ENCODE measurements at places on chromosomes 7 and 10.

- DNase-seq = no peak
Measured at GRCh38 chr10:127374901-127375300, 174.2 kb upstream of the NPS start.

GRCh38 chr7:79684384-79684783 lies 230.9 kb upstream of the MAGI2 start:
- no peak for DNase-seq

- DNase-seq = no peak
Measured at GRCh38 chr7:35736725-35737124, 41.8 kb upstream of the HERPUD2 start.

DNA sequence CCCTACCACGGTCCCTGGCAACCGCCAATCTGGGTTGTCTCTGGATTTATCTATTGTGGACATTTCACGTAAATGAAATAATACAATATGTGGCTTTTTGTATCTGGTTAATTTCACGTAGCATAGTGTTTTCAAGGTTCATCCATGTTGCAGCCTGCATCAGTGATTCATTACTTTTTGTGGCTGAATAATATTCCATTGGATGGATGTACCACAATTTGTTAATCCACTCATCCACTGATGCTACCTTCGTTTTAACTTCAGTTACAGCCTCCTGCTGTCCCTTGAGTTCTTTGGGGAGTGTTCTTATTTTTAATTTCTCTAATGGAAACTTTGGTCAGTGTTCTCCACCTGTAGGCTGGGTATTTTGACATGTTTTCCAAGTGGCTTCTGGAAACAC lies 49.5 kb downstream of the GRK5 start:
- DNase-seq = no peak

DNA sequence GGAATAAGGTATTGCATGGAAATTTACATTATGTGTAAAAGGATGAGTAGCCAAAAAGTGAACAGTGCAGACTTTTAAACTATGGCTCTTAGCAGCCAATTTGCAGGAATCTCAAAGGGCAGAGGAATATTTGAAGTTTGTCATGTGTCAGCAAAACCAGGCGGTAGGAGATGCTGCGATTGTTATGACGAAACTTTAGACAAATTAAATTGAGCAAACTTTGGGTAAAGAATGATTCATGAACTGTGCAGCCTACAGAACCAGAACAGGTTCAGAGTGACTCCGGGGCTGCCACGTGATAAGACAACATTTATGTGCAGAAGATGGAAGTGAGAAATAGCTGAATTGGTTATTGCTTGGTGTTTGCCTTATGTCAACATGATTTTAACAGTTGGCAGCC lies 39.2 kb upstream of the CCDC6 start:
- DNase-seq = no peak

DNA sequence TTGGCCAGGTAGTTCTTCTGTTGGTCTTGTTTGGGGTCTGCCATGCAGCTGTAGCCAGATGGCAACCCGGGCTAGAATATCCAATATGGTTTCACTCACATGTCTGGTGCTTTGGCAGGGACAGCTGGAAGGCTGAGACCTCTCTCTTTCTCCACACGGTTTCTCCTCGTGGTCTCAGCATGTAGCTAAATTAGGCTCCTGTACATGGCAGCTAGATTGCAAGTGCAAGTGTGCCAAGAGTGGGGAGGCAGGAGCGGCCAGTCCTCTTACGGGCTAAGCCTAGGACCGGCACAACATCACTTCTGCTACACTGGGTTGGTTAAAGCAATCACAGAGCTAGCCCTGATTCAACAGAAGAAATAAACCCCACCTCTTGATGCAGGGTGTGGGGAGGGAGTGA lies 9.3 kb upstream of the PDE1C start:
- DNase-seq = no peak

DNA sequence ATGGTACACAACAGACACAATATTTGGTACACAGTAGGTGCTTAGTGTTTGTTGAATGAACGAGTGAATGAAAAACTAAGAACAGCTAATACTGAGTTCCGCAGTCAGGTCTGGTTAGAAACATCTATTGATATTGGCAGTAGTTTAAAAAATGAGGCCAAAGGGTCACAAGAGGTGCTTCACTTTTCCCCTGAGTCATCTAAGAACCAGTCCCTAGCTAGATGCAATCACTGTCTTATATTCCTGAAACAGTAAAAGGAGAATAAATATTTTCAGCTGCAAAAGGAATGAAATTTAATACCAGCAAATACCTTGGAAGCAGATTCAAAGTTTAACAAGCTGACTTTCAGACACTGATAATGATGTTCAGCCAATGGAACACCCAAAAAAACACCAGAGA lies 54.5 kb downstream of the SCRN1 start:
- no peak for DNase-seq

DNA sequence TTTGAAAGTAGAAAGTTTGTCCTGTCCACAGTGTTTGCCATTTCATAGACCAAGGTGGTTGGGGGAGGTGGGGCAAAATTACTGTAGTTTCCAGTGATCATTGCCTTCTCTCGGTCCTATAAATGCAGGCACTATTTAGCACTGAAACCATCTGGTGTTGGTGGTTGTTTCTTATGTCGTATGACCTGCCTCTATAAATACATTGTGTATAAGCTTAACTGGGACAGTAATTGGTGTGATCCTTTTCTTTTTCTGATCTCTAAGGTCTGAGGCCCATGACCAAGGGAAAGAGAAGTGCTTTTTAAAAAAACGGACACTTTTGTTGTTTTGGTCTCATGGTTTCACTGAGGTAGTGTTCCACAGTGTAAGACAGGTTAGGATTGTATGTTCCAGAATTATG lies 63.1 kb downstream of the AUTS2 start:
- no peak for DNase-seq

GRCh38 chr7:20083781-20084180 lies 133.4 kb downstream of the MACC1 start:
- DNase-seq = no peak
